ENCODE measurements at places on chromosomes 4 and X.

DNA sequence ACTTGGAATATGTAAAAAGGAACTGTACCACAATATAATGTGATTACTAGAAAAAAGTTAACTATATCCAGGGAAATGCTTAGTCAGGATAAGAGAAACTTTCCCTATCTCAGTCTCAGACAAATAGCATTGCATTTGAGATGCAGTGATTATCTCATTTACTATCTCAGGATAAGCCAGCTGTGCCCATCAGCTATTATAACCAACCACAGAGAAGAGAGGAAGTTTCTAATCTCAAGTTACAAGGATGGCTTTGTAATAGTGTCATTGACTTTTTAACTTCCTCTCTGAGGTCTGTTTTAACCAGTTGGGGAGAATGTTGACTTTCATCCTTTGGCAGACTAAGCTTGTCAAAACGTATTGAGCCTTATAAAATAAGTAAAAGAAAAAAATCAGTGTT lies 56.5 kb downstream of the SNX25 start:
- no peak for DNase-seq

DNA sequence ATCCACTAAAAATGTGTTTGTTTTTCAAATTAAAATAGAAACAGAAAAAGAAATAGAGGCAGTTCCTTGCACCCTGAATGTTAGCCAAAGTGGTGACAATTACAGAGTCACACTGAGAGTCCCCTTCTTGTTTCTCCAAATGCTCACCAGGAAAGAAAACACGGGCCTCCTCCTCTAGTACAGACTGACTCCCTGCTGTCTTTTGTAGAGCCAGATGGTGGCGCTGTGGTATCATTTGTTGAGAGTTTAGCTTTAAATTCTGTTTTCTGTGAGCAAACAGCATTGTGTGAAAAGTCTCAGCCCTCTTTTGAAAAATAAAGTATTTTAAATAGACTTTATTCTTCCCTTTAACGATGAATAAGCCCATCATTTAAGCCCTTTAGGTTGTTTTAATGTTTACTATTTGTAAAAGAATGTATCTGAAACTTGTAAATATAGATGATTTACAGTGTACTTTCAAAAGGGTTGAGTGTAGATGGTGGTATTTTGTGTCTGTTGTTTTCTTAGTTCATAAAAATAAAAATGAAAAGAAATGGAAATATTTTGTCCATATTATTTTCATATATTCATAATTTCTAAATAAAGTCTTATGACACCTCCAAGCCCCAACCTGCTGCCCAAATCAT lies 36.9 kb upstream of the ATOH1 start:
- no peak for DNase-seq

DNA sequence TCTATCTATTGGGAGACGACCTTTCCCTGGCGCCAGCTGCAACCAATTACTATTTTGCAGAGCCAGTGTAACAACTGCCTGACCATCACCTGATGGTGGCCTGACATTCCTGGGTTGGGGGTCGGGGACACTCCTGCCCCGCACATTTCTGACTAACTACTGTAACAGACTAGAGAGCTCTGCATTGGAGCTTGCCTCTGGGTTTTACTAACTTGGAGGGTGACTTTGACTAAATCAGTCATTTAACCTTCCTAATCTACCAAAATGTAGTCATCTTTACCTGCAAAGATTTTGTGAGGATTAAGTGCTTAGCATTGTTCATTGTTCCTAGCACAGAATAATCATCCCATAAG lies 37.5 kb upstream of the ABCG2 start:
- DNase-seq: no peak

GRCh38 chr4:113474017-113474416 lies 287.5 kb downstream of the CAMK2D start:
- DNase-seq: no peak

DNA sequence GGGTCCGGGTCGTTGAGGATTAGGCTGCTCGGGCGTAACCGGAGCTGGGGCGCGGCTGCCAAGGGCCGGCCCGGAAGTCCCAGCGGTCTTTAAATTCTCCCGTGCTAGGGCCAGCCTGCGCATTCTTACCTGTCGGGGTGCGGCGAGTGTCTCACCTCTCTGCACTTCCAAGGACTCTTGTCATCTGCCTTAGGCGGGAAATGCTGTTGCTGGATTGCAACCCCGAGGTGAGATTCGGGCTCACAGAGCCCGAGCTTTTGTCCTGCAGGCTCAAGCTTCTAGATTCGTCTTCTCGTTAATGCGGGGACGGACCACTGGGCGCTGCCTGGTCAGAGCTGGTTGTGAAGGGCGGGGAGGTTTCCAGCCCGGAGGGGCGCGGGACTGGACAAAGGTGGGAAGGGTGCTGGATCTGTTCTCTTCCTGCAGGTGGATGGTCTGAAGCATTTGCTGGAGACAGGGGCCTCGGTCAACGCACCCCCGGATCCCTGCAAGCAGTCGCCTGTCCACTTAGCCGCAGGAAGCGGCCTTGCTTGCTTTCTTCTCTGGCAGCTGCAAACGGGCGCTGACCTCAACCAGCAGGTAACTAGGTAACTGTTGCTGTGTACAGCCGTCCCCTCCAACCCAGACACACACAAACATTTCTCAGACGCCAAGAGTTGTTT lies at the start of gene ANKRD37:
Gene ANKRD37 (plus strand): TSS at position 118 of the 662 bp plus-strand sequence. CDS start 83 bp downstream, at position 201.
- no peak for DNase-seq

DNA sequence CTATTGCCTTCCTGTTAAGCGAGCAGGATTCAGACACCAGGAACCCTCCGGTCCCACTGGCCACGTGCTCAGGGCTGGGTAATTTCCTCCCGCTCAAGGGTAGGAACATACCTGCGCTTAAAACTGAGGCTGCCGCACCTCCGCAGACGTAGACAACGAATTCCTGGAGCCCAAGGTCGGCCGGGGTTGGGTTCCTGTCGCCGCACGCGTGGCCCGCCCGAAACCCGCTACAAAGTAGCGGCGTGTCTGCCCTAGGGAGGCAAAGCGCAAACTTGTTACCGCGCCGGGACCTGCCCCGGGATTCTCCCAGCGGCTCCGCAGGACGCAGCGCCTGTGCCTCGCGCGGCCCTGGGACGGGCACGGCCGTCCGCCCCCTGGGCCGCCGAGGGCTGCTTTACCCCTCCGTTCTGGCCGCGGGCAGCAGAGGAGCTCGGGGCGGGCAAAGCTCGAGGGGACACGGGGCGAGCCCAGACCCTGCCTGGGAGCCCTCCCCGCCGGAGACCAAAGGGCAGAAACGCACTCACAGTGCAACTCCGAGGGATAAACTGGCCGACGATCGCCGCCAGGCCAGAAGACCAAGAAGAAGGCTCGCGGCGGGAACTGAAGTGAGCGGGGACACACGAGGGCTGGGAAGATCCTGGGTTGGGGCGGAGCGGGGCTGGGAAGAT lies at the start of gene ERVMER34-1:
Gene ERVMER34-1 (minus strand): TSS at position 607 of the 668 bp plus-strand sequence. CDS start 5,905 bp downstream, outside the sequence.
- no peak for DNase-seq

DNA sequence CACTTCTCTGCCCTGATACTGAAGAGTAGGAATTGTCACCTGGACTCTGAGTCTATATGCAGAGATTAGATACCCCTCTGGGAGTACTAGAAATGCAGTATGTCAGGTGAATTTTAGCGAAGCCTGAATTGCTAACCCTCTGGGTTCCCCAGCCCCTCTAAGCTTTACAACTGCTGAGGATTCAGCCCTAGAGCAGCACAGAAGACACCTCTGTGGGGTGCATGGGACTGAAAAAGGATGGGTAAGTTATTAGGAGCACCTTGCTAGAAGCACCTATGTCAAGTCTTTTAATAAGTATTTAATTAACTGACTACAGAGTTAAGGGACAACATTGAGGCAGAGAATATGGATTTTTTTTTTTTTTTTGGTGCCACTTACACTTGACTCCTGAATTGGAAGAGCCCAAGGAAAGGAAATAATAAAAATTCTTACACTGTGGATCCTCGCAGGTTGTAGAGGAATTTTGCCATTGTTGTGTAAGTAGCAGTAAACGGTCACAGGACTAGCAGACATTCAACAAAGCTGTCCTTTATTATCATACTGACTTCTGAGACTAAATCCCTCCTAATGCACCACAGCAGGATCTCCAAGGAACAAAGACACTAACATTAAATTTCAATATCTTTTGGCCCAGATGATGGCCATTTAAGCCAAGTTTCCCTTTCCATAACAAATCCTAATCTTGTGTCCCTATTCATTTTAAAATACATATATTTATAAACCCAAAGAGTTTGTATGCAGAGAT lies 253.2 kb downstream of the ANKRD50 start:
- no peak for DNase-seq

GRCh38 chrX:132775263-132775823 lies 183.1 kb downstream of the HS6ST2 start:
- no peak for DNase-seq

GRCh38 chr4:73600954-73601353 lies 19.3 kb downstream of the RASSF6 start:
- no peak for DNase-seq

DNA sequence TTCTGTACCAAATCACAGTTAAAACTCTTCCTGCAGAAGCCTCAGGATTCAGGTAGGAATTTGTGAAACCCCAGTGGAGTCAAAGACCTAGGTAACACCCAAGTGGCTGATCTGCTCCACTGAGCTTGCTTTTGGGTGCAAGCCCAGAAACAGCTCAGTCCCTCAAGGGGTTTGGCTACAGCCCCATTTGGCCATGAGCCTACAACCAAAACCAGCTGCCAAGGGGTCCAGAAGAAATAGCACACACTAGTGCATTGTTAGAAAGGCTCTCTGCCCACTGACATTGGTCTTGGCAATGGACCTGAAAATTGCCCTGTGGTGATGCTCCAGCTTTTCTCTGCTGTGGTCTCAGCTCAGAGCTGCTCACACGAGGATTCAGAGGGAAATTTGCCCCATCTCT lies 577.4 kb upstream of the INTU start:
- DNase-seq: no peak

DNA sequence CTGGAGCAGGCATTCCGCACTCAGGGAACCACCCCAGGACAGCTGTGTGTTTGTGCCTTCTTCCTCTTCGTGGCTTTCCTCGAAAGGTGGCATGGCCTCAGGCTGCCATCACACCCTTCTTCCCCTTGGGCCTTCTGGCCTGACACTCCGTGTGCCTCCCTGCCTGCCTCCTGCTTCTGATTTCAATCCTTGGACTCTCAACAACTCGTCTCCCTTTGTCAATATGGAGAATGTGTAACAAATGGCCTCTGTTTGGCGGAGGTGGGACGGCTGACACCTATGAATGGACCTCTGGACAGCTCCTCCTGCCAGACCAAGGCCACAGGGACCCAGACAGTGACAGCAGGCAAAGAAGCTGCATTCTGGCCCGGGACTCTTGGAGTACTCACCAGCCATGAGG lies 137.0 kb downstream of the ENPP6 start:
- no peak for DNase-seq

GRCh38 chrX:10514891-10515290 lies 105.5 kb downstream of the MID1 start:
- no peak for DNase-seq

DNA sequence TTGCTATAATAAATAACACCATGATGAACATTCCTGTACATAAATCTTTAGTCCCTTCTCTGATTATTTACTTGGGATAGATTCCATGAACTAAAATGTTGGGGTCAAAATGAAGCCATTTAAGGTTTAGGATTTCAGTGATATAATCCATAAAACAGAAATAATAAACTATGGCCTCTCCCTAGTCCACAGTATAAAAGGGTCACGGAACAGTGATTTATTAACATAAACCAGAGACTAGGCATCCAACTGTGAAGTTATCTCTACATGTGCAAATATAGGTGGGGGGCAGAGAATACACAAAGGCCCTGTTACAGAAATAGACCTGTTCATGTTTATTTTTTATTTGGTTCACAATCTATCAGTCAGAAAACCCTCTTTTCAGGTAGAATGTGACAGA lies 499.1 kb upstream of the SLIT2 start:
- no peak for DNase-seq

GRCh38 chr4:176981074-176981473 lies 188.4 kb upstream of the VEGFC start:
- no peak for DNase-seq

- no peak for DNase-seq
These were observed 55.4 kb upstream of the ANXA3 start for GRCh38 chr4:78496021-78496643.

DNA sequence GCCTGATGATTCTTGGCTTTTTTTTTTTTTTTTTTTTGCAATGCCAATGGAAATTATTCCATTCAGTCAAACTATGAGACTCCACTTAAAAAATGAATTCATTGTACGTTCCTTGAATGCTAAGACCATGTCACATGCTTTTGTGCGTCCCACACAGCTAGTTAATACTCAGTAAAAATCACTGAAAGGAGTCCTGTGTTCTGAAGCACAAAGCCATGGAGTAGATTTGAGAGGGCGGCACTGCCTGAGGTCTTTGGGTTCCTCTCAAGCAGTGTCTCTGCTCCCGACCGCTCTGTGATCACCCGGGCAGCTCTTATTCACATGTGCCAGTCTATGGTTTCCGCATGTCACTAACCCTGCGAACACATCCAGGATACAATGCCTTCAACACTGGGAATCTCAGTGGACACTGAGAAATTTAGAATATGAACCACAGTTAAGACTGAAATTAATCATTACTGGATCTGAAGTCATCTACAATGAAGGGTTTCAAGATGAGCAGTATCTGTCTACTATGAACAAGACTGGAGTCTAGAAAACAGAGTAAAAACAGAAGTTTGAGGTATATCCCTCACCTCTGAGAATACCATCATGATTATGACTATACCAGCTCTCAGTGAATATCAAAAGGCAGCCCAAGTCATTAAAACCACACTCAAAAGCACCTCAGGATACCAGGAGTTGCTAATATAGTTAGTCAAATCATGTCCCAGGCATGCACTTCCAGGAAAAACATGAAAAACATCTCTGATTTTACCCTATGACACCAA lies 193.0 kb downstream of the MGST2 start:
- DNase-seq: no peak

DNA sequence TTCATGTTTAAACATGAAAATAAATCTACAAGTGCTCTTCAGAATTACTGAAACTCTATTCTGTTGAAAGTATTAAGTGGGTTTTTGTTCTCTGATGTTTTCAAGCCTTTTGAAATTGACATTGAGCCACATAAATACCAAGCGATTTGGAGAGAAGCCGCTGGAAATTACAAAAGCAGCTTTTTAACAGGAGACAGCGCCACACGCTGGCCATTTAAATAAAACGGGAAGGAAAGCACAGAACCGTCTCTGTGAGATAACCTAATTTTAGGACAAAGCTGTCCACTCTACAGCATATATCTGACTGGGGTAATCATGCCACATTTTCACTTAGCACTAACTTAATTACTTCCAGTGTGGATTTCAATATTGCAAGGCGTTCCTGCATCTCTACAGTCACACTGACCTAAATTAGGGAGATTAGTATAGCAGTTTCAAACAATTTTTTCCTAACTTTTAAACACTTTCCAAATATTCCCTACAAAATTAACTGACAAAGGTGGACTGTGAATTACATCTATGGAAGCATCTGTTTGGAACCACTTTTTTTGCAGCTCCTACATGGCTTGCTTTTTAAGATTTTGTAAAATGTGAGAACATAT lies 6.8 kb upstream of the ANOS1 start:
- DNase-seq: no peak

DNA sequence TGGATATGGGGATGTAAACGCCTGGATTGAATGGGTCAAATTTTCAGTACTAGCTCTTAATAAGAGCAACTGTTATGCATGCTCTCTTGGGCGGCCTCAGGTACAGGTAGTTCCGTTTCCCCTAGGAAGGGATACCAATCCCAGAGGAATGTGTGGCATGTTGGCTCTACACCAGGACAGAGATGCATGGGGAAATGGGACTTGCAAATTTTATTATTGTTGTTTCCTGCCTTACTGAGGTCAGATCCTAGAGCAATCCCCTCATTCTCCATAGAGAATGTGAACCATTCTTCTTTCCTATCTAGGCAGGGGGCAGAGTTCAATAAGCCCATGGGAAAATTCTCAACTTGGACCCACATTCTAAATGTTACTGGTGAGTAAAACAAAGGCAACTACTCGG lies 361.8 kb upstream of the FGF16 start:
- no peak for DNase-seq
